Activated CD4-positive, CD25-positive, alpha-beta regulatory T cell treated with anti-CD3 and anti-CD28 coated beads, Interleukin-2, amount 50 U/mL, for 24 hours (primary cell): ENCODE measurements at places on chromosomes 12 and 14.
A peak's percentile ranks its signal among the peaks of the same experiment; 100 is the strongest.

DNA sequence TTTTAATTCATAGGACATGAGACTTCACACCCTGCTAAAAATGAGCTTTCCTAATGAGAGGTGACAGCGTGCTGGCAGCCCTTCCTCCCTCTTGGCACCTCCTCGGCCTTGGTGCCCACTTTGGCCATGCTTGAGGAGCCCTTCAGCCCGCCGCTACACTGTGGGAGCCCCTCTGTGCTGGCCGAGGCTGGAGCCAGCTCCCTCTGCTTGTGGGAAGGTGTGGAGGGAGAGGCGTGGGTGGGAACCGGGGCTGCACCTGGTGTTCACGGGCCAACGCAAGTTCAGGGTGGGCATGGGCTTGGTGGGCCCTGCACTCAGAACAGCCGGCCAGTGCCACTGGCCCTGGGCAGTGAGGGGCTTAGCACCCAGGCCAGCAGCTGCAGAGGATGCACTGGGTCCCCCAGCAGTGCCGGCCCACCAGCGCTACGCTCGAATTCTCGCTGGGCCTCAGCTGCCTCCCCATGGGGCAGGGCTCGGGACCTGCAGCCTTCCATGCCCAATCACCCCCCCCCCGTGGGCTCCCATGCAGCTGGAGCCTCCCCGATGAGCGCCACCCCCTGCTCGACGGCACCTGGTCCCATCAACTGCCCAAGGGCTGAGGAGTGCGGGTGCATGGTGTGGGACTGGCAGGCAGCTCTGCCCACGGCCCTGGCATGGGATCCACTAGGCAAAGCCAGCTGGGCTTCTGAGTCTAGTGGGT is 22.7 kb upstream of the B4GALNT1 start:
- ATAC-seq, result no peak

DNA sequence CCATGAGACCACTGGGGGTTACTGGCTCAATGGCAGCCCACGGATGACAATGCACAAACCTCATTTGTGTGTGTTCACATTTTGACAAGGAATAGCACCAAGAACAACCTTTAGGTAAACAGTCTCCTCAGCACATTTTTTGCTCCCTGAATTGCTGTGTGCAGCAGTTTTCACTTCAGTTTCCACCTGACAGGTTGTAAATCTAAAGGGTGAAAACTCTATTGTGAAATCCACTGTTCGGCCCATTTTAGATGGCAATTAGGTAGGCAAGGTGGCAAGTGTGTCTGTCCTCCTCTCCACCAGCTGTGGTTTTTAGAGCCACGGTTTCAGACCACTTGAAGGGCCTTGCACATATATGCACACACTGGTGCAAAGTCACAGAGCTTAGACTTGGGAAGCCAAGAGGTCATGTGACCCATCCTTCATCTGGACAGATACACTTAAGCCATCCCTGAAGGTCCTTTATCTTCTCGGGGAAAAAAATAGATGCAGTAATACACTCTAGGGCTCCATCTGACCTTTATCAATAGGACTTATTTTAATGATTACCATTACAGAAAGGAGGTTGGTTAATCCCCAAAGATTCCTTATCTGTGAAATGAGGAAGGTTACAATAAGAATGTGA is 23.2 kb downstream of the HAL start:
- no peak for ATAC-seq

- ATAC-seq, result no peak
Observed at GRCh38 chr12:93857279-93857938, 180.2 kb downstream of the CRADD start.

GRCh38 chr12:41515953-41516352 is 327.8 kb downstream of the PDZRN4 start:
- ATAC-seq, result no peak

DNA sequence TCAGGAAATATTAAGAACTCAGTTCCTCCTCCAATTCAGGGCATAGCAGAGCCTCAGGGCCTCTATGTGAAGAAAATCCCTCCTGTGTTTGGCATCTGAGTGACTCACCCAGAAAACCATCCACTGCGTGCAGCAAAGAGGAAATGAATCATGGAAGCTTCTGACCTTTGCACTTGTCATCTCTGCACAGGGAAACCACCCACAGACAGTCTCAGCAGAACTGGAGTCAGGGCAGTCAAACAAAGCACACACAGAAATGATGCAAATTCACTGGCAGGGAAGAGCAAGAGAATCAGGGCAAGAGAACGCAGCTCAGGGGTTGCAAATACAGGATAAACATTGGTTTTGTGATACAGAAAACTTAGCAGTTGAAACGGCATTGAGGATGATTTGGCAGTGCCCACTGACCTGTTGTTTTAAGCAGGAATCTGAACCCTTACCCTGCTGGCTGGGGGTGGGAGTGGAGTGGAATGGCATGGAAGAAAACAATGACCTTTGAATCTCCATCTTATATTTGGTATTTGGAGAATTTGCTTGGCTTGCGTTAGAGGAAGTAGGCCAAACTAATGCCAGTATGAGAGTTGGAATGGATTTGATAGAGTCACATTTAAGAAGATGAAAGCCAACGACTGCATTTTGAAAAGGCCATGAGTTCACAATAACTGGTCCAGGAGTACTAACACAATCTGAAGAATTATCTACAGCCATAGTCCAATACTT is 53.5 kb downstream of the PHLDA1 start:
- ATAC-seq, result peak; percentile 82

DNA sequence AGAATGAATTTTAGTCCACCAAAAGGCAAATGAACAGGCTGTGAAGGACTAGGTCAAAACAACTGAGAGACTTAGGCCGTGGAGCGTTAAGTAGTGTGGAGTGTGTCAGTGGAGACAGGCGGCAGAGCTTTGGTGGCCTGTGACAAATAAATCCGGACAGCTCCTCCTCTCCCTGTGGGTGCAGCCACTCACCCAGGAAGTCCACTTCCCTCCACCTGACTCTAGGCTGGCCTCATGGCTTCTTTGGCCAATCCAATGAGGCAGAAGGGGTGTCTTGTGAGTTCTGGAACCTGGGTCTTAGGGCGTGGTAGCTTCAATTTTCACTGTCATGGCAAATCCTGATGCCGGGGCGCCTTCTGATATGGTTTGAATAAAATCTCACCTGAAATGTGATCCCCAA is 180.9 kb upstream of the C14orf180 start:
- ATAC-seq, result no peak

GRCh38 chr12:76552343-76552938 is 7.1 kb downstream of the OSBPL8 start:
- no peak for ATAC-seq
